ENCODE measurements at places on chromosomes 13 and 19. TPM values are rescaled to one million over a fixed set of nuclear protein-coding genes. Genes with fewer than 3 reads are reported as not detected.

DNA sequence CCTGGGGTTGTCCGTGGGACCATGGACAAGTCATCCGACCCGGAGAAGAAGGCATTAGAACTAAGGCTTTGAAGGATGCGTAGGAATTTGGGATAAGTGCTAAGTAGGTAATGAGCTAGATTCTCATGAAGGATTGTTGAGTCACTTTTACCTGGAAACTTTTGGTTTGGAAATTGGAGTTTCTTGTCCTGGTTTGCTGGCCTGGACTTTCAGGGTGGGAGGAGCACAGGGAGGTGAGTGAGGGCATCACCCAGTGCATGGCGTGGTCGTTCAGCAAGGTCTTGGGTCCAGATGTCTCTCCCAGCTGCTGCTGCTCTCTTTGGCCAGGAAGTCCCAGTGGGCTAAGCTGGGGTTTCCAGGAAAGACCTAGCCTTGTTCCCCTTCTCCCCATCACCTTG, 7.6 kb downstream of the NFIC start:
- H3K4me3 ChIP-seq, result no peak overlapping the region
- H3K4me1 ChIP-seq, result no peaks in the 10 kb centered on the region
- H3K27ac ChIP-seq, result no peak overlapping the region
- no peak for DNase-seq
- no peaks in the 10 kb centered on the region for H3K27me3 ChIP-seq

- H3K4me3 ChIP-seq, result no peak overlapping the region
- peaks cover 23% of the 10 kb centered on the region for H3K27me3 ChIP-seq
- H3K27ac ChIP-seq, result no peak overlapping the region
- peaks cover 4% of the 10 kb centered on the region for H3K4me1 ChIP-seq
- no peak for DNase-seq
These were observed 1.2 kb upstream of the EFNA2 start for GRCh38 chr19:1284293-1284978.

GRCh38 chr13:113493315-113493951, 2.9 kb upstream of the DCUN1D2 start:
- H3K36me3 ChIP-seq, result peaks cover 10% of the 10 kb centered on the region
- DNase-seq, result no peak
- peaks cover 32% of the 10 kb centered on the region for H3K4me1 ChIP-seq
- no peak overlapping the region for H3K4me3 ChIP-seq
- H3K27ac ChIP-seq, result peak overlapping the region; percentile 5
- no peaks in the 10 kb centered on the region for H3K27me3 ChIP-seq

- no peak for DNase-seq
- no peak overlapping the region for H3K27ac ChIP-seq
- H3K4me3 ChIP-seq, result no peak overlapping the region
- peaks cover 31% of the 10 kb centered on the region for H3K4me1 ChIP-seq
These were observed 14.6 kb upstream of the ASF1B start for GRCh38 chr19:14150770-14151661.

DNA sequence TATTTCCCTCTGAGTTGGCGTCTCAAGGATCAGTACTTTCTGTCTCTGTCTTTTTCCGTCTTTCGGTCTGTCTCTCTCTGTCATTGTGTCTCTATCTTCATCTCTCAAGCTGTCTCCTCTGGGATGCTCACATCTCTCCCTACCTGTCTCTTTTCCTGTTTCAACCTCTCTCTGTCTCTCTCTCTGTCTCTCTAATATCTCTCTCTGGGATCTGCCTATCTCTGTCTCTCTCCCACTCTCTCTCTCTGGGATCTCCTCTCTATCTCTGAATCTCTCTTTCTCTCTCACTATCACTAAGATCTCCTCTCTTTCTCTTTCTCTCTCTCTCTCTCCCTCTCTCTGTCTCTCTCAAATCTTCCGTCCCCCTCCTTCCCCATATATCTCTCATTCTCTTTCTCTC, 4.0 kb downstream of the ATP1A3 start:
- DNase-seq, result no peak
- peaks cover 11% of the 10 kb centered on the region for H3K4me1 ChIP-seq
- H3K36me3 ChIP-seq, result no peaks in the 10 kb centered on the region
- H3K4me3 ChIP-seq, result no peak overlapping the region

DNA sequence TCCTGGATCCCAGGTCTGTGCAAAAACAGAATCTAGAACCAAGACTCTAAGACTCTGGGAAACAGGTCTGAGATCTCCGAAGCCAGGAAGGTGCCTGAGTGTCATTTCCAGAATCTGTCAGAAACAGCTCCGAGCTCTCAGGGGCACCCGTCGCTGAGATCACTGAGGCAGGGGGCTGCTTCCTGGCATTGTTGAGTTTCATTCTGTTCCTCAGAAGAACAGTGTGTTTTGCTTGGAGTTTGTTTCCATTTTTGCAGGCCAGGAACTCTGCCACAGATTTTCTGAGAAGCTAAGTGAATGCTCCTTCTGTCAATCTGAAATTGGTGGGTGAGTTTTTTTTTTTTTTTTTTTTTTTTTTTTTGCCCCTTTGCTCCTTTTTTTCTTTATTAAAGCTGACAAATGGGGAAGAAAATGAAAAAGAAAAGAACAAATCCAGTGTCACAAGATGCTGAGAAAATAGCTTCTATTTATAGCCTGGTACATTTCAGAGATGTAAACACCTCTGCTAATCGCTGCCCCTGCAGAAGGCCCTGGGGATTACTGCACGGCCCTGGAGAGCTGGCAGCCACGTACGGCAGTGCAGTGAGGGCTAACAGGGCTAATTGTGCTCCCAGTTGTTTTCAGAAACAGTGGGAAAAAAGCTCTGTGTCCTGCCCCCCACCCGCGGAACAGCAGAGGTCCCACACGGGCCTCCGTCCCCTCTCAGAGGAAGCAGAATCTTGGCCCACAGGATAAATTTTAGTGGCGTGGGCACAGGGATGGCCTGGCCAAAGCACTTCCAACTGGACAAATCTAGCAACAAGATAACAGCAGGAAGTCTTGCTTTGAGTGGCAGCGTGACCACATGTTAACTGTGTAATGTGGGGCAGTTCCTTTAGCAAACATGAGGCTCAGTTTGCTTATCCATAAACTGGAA, 237.6 kb upstream of the IRS2 start:
- no peaks in the 10 kb centered on the region for H3K36me3 ChIP-seq
- H3K4me1 ChIP-seq, result no peaks in the 10 kb centered on the region
- DNase-seq, result no peak
- no peaks in the 10 kb centered on the region for H3K27me3 ChIP-seq
- H3K4me3 ChIP-seq, result no peak overlapping the region

GRCh38 chr19:35908973-35909683, 1.0 kb upstream of the TYROBP start:
- H3K4me1 ChIP-seq, result peaks cover 32% of the 10 kb centered on the region
- peak overlapping the region; percentile 47 for H3K27ac ChIP-seq
- H3K36me3 ChIP-seq, result no peaks in the 10 kb centered on the region
- H3K27me3 ChIP-seq, result no peaks in the 10 kb centered on the region
- H3K4me3 ChIP-seq, result no peak overlapping the region

GRCh38 chr13:97780486-97780885, 173.0 kb upstream of the IPO5 start:
- H3K4me3 ChIP-seq, result no peak overlapping the region
- H3K4me1 ChIP-seq, result no peaks in the 10 kb centered on the region
- no peak for DNase-seq
- no peaks in the 10 kb centered on the region for H3K27me3 ChIP-seq

GRCh38 chr13:72504131-72504841, 223.1 kb downstream of the MZT1 start:
- H3K4me3 ChIP-seq, result no peak overlapping the region
- no peak for DNase-seq
- H3K4me1 ChIP-seq, result no peaks in the 10 kb centered on the region
- H3K27me3 ChIP-seq, result no peaks in the 10 kb centered on the region

DNA sequence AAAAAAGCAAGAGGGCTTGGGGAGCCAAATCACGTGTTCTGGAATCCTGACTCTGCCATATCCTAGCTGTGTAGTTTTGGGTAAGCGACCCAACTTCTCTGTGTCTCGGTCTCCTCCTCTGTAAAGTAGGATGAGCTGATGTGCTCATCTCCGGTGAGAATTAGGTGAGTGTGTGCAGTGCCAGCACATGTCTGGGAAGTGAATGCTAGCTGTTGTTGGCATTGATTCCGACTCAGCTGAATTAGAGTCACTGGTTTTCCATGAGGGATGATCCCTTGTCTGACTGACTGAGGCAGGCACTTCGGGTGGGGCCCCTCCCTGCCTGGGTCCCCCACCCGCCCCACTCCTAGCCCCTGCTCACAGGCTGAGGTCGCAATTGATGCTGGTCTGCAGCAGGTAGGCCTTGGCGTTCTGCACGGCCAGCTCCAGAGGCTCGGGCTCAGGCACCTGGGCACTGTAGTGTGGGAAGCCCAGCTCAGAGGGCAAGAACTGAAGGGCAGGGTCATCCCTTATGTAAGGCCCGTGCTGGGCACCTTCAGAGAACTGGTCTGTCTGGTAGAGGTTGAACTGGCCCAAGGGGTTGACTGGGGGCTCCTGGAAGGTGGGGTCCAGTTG, 835 bp downstream of the RSPH6A start:
- no peaks in the 10 kb centered on the region for H3K27me3 ChIP-seq
- no peak overlapping the region for H3K27ac ChIP-seq
- H3K4me1 ChIP-seq, result peaks cover 4% of the 10 kb centered on the region
- no peak overlapping the region for H3K4me3 ChIP-seq
- DNase-seq, result no peak

DNA sequence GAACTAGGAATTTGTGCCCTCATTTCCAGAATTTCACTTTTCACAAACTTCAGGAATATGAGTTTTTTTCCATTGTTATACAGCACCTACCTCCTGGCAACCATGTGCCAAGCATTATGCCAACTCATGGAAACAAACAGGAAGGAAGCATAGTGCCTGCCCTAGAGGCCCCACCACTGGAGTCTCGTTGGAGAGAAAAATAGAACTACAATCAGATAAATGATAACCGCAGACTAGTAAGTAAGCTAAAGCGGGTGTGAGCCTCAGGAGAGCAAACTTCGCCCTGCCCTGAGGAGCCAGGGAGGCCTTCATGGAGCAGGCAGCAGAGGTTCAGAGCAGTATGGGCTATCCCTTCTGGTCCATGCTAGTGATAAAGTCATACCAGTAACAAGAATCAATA, 75.9 kb downstream of the FRY start:
- H3K36me3 ChIP-seq, result no peaks in the 10 kb centered on the region
- no peaks in the 10 kb centered on the region for H3K27me3 ChIP-seq
- H3K4me1 ChIP-seq, result no peaks in the 10 kb centered on the region
- DNase-seq, result no peak

Gene KIR3DL1
- 0.11 TPM for total RNA-seq

DNA sequence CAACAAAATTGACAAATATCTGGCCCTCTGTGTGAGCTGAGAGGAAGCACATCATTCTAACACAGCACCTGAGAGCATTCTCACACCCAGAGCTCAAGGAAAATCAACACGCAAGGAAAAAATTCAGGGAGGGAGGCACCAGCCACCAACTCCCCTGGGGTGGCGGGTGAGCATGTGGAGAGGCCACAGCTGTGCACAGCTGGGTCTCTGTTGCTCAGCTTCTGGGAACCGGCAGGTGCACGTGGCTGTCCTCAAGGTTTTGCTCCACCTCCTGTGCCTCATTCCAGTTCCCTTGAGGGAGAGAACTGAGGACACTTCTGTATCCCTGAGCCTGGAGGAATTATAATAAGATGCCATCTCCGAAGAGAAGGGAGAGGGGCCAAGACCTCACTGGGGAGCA, 134.0 kb downstream of the USP12 start:
- H3K36me3 ChIP-seq, result no peaks in the 10 kb centered on the region
- no peak for DNase-seq
- no peaks in the 10 kb centered on the region for H3K27me3 ChIP-seq
- no peak overlapping the region for H3K4me3 ChIP-seq
- H3K27ac ChIP-seq, result no peak overlapping the region

GRCh38 chr13:81610644-81611043, 1269.7 kb upstream of the SPRY2 start:
- no peaks in the 10 kb centered on the region for H3K36me3 ChIP-seq
- H3K27me3 ChIP-seq, result no peaks in the 10 kb centered on the region
- H3K27ac ChIP-seq, result no peak overlapping the region

- no peak overlapping the region for H3K4me3 ChIP-seq
- DNase-seq, result no peak
- H3K36me3 ChIP-seq, result peaks cover 26% of the 10 kb centered on the region
- no peak overlapping the region for H3K27ac ChIP-seq
- peaks cover 22% of the 10 kb centered on the region for H3K4me1 ChIP-seq
- H3K27me3 ChIP-seq, result no peaks in the 10 kb centered on the region
These were observed 11.8 kb downstream of the CCDC97 start for GRCh38 chr19:41321600-41322270.
